ENCODE measurements at places on chromosomes 11 and 22.

DNA sequence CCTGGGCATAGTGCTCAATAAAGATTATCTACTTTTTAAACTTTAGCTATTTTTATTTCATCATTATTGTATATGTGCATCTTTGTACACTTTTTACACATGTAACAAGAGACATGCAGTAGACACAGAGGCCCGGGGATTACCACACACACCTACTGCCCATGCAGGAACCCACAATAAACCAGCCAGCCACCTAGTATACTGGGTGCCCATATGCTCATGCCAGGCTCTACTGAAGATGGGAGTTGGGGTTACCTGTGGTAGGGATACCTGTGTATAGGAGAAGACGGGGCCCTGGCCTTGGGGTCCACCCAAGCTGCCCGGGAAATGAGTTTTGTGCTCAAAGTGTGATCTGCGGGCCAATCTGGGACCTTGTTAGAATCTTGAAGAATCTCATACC is 31.2 kb upstream of the P2RY2 start:
- H3K27ac ChIP-seq: no peak overlapping the region
- peaks cover 31% of the 10 kb centered on the region for H3K27me3 ChIP-seq
- peaks cover 5% of the 10 kb centered on the region for H3K4me1 ChIP-seq
- no peak for DNase-seq

DNA sequence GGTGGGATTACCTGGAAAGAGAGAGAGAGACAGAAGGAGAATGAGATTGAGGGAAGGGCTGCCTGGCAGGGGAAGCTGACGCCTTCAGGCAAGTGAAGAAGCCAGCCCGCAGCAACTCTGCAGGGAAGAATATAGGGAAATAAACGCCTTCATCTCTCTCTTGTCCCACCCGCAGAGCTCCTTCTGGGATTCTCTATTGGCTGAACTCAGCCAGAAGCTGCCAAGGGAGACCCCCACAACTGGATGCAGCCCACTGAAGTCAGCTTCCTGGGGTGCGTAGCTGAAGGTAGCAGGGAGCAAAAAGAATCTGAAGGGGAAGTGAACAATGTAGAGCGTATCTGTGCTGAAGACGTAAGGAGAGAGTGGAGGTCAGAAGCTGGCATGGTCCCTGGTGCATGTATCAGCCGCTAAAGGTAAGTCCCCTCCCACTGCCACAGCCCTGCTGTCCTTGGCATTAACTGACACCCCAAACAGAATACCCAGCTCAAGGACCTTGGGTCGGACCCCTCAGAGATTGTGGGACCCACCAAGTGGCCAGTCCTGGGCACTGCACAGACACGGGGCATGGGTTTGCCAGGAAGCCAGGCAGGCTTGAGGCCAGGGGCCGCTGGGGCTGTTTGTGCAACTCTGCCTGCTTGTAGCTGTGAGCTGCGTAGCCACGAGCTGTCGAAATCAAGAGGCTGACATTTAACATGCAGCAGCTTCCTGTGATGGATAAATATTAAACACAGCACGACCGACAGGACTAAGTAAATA is 469.9 kb downstream of the MN1 start:
- no peak overlapping the region for H3K27ac ChIP-seq
- H3K4me1 ChIP-seq: no peaks in the 10 kb centered on the region
- H3K36me3 ChIP-seq: no peaks in the 10 kb centered on the region

DNA sequence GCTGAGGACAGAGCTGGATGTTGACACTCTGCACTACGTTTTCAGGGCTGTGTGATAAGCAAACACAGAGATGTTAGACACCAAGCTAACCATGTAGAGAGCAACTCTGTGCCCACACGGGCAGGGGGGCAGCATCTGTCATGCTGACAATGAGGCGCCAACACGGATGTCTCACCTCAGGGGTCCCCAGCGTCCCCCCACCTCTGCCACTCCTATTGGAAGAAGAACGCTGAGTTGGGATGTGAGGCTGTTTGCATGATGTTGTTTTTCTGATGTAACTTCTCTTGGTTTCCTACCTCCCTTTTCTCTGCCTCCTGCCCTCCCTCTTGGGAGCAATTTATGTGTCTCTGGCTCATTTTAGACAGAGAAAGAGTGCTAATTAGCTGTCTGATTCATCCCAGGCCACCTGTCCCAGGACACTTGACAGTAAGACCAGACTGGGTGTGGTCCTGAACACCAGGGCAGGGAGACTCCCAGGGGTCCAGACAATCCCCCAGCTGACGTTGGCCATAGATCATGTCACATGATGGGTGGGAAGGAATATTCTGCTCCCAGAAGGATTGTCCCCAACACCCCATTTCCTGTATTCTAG is 89.2 kb upstream of the NCAM1 start:
- no peaks in the 10 kb centered on the region for H3K4me1 ChIP-seq
- DNase-seq: no peak
- no peak overlapping the region for H3K27ac ChIP-seq
- no peak overlapping the region for H3K4me3 ChIP-seq
- H3K27me3 ChIP-seq: peaks cover 32% of the 10 kb centered on the region
- no peaks in the 10 kb centered on the region for H3K36me3 ChIP-seq

DNA sequence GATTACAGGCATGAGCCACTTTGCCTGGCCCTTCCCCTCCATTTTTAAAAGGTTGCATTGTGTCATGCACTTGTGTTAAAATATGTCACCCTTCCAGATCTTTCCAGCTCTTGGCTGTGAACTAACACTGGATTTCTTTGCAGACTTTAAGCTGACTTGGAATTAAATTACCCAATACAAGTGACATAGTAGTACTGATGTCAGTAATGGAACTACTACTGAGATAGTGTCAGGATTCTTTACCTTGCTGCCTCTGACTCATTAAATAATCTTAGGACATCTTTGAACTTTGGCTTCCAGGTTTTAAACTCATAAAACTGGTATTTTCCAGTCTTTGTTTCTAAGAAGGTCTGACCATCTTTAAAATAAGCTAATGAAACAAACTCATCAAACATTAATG is 51.8 kb upstream of the OR4B1 start:
- H3K4me1 ChIP-seq: no peaks in the 10 kb centered on the region
- DNase-seq: no peak
- H3K27ac ChIP-seq: no peak overlapping the region
- H3K27me3 ChIP-seq: no peaks in the 10 kb centered on the region
- H3K4me3 ChIP-seq: no peak overlapping the region

DNA sequence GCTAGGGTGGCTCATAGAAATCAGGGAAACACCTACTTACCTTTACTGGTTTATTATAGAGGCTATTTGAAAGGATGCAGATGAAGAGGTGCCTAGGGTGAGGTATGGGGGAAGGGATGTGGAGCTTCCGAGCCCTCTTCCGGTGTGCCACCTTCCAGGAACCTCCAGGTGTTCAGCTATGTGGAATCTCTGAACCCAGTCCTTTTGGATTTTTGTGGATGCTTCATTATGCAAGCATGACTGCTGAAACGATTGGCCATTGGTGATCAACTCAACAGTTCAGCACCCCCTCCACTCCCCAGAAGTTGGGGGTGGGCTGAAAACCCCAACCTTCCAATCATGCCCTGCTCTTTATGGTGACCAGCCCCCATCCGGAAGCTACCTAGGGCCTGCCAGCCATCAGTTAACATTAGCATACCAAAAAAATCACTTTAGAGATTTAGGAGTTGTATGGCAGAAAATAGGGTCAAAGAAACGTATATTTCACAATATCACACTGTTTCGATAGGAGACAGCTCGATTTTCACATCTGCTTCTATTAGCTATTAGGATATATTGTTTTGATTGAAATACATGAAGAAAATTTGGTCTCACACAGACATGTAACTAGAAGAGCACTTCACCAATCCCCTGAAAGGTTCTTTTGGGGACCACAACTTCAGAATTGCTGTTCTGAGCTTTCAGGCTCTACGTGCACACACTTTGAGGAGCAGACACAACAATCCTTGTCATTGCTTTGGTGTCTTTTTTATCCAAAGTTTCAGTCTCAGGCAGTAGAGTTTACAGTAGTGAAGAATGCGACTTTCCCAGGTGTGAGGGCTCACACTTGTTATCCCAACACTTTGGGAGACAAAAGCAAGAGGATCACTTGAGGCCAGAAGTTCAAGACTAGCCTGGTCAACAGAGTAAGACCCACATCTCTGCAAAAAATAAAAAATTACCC is 3.3 kb upstream of the POLR2G start:
- no peak overlapping the region for H3K27ac ChIP-seq
- no peaks in the 10 kb centered on the region for H3K27me3 ChIP-seq
- H3K4me3 ChIP-seq: no peak overlapping the region

DNA sequence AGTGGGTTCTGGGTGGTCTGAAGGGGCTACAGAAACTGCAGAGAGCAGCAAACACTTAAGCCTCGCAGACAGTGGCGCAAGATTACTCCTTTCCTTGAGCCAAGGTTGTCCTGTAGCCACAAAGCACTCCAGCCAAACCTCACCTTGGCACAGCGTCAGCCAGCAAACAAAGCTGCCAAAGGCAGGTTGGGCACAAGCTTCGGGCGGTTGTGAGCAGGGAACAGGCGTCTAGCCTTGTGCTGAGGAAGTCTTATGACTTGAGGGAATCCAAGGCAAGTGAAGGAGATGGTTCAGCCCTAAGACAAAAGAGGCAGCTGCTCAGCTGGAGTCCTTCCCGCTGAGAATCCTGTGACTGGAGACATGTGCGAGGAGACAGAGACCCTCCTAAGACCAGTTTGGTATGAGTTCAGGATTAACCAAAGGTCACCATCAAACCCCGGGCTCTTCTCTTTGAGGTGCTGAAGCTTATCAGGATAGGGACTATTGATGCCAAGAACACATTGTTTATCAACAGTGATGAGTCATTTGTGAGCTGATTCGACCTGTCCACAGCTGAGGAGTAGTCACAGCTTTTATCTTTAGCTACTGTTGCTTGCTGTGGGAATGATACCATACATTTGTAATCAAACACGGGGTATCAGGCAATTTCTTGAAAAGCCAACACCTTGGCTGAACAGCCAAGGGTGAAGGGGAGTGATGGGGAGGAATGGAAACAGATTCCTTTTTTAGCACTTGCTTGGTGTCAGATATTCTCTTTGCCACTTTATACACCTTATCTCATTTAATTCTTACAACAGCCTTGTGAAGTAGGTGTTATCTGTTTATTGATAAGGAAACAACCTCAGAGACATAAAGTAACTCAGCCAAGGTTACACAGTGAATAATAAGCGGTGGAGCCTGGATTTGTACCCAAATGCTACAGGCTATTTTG is 4.6 kb downstream of the ADM start:
- H3K27me3 ChIP-seq: peaks cover 58% of the 10 kb centered on the region
- H3K4me3 ChIP-seq: no peak overlapping the region
- no peak overlapping the region for H3K27ac ChIP-seq
- no peaks in the 10 kb centered on the region for H3K36me3 ChIP-seq
- peaks cover 15% of the 10 kb centered on the region for H3K4me1 ChIP-seq
- no peak for DNase-seq

- H3K4me1 ChIP-seq: peaks cover 24% of the 10 kb centered on the region
- H3K27ac ChIP-seq: peak overlapping the region; percentile 95
- H3K4me3 ChIP-seq: peak overlapping the region; percentile 89
- H3K27me3 ChIP-seq: peaks cover 4% of the 10 kb centered on the region
- H3K36me3 ChIP-seq: no peaks in the 10 kb centered on the region
Measured at GRCh38 chr11:111602865-111603610, 789 bp downstream of the SIK2 start.

DNA sequence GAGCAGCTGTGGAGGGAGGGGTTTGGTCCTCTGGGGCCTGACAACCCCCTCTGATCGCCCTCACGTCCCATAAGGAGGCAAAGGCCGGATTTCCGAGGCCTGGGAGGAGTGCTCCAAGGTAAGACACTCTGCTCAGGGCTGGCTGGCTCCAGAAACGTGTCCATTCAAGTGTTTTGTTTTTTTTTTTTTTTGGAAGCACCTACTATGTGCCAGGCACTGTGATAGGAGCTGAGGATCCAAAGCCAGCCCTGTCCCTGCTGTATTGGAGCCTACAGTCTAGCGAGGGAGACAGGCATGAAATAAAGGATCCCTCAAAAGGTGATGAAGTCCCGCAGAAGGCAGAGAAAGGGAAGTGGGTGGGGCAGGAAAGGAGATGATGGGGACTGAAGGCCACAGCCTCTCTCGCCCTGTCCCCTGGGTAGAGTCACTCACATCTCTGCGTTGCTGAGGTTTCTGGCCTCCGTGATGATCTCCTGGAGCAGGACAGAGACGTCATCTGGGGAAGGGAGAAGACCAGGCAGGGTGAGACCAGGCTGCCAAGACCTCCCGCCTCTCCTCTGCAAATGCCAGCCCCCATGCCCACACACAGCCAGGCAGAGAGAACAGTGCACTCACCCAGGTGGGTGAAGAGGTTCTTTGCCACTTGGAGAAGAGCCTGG is 89.2 kb downstream of the PDE2A start:
- H3K4me3 ChIP-seq: no peak overlapping the region
- DNase-seq: no peak
- H3K36me3 ChIP-seq: no peaks in the 10 kb centered on the region
- peaks cover 87% of the 10 kb centered on the region for H3K27me3 ChIP-seq
- no peak overlapping the region for H3K27ac ChIP-seq

DNA sequence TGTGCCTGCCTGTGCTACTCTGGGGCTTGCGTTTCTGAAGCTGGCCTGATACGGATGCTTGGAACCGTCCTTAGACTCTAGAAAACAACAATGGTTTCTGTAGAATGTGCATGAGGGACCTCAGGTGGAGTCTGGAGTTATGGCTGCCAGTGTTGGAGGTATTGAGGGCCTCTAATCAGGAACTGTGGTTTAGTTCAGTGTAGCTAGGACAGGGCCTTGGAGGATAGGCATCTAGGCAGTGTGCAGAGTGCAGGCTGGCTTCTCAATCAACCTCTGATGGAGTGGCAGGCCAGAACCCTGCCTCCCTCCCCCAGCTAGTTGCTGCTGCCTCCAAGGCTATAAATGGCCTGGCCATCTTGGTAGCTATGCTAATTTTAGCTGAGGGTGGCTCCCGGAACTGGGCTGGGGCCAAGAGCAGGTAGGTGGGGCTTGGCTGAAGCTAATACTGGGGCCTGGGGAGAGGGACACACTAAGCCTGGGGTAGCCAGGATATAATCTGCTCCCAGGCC is 4.0 kb downstream of the STIM1 start:
- no peaks in the 10 kb centered on the region for H3K36me3 ChIP-seq
- no peak overlapping the region for H3K27ac ChIP-seq
- H3K4me1 ChIP-seq: peaks cover 28% of the 10 kb centered on the region
- no peaks in the 10 kb centered on the region for H3K27me3 ChIP-seq
- no peak overlapping the region for H3K4me3 ChIP-seq

DNA sequence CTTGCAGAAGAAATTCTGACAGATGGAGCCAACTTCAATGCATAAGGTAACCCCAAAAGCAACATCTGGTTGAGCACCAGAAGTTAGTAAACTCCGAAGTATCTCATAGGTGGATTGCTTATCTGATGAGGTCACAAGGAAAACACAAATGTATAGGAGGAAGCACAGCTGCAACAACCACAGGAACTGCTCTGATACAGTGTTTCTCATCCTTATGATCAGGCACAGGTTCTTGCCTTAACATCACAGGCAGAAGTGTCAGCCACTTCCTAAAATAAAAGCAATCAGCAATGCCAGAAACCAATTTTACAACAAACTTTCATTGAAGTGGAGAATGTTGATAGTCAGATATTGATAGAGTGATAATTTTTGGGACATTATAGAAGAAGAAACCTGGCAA is 530.3 kb upstream of the FAT3 start:
- no peaks in the 10 kb centered on the region for H3K27me3 ChIP-seq
- no peak overlapping the region for H3K4me3 ChIP-seq
- no peak overlapping the region for H3K27ac ChIP-seq
- DNase-seq: no peak
- peaks cover 5% of the 10 kb centered on the region for H3K4me1 ChIP-seq

All from progenitor cell of endocrine pancreas (in vitro differentiated cells).